ENCODE measurements at places on chromosomes 16 and 17. TPM values are rescaled to one million over a fixed set of nuclear protein-coding genes. Genes with fewer than 3 reads are reported as not detected.

PPP1R1B gene
- 20.2 TPM for polyA plus RNA-seq

GRIN2A gene
- 23.8 TPM for polyA plus RNA-seq

CFAP119 gene
- 16.0 TPM for polyA plus RNA-seq

TEX19 gene
- polyA plus RNA-seq, result not detected

NACA2 gene
- polyA plus RNA-seq, result 1.9 TPM

TLCD2 gene
- 2.9 TPM for polyA plus RNA-seq

SGCA gene
- 3.0 TPM for polyA plus RNA-seq

IRF8 gene
- 9.0 TPM for polyA plus RNA-seq

HOXB8 gene
- 499 TPM for polyA plus RNA-seq

MAP2K3 gene
- 24.7 TPM for polyA plus RNA-seq

RHBDF1 gene
- 34.4 TPM for polyA plus RNA-seq

COG4 gene
- polyA plus RNA-seq, result 65.4 TPM

ABCC11 gene
- 0.71 TPM for polyA plus RNA-seq

WBP2 gene
- polyA plus RNA-seq, result 211 TPM

CHST4 gene
- 0.25 TPM for polyA plus RNA-seq

KLHL10 gene
- not detected for polyA plus RNA-seq

CMTM1 gene
- polyA plus RNA-seq, result 11.2 TPM

PDIA2 gene
- 38.4 TPM for polyA plus RNA-seq

SPECC1 gene
- polyA plus RNA-seq, result 45.6 TPM

DHRS7C gene
- not detected for polyA plus RNA-seq

SLC47A1 gene
- 3.2 TPM for polyA plus RNA-seq

Measured in spinal cord (tissue), 10 donors.